ENCODE measurements at places on chromosomes 4 and X.

GRCh38 chr4:56077676-56078075 is 128.9 kb downstream of the CEP135 start:
- no peak for DNase-seq

DNA sequence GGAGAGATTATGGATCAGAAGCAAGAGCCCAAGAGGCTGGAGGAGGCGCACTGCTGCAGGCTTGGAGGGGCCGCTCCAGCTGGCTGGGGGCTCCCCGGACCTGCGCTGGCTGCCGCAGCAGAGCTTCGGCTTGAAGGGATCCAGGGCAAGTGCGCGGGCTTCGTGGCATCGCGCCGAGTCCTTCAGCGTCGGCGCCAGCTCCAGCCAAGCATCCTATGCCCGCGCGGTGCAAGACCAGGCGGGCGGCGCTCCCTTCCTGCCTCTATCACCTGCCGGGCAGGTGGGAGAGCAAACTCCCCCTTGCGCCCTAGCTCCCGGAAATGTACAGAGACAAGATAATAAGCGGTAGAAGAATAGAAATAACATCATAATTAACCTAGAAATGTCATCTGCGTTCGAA is 10.5 kb upstream of the UCP1 start:
- no peak for DNase-seq

GRCh38 chr4:56843421-56843899 is 22.0 kb upstream of the SPINK2 start:
- no peak for DNase-seq

DNA sequence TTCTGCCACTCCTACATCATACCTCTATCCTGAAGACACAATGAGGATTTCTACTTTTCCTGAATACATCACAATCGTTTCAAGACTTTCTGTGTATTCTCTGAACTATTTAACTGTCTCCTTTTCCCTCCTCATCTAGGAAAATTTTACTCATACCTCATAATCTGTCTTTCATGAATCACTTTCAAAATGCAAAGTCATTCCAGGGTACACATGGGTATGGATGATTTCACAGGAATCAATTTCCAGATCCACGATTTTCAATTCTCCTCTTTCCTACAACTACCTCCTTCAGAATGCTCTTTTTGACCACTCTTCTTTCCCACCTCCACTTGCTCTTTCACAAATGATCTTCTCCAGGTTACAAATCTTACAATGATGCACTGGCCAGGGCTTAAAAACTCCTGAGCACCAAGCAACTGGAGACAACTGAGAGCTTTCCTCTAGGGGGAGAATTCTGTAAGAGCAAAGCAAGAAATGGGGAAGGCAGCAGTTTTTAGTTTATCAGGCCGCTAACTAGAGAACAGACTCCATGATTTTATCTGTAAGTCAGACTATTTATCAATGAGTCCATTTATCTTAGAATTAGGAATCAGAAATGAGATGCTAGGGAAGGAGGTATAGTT is 116.4 kb downstream of the PPP3CA start:
- DNase-seq, result no peak

DNA sequence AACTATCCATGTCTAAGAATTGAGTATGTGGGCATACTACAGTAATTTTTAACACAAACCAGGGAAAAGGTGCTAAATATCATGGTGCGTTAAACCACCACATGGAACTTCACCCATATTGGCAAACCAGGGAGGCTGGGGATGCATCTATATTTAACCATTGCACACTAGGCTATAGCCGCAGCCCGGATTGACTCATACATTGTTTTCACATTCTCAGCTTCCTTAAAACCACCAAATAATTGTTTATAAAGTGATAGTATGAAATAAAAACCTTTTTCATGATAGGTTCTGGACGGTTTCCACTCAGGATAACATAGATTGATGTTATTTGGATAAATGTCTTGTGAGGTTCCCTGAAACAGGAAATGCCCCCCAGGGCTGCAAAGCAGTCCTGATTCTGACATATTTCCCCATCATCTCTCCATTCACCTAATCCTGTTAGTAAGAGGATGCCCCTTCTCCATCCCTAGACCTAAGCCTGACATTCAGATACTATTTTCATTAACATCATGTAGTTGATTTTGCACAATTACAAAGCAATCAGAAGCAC is 7.9 kb downstream of the COL25A1 start:
- no peak for DNase-seq

DNA sequence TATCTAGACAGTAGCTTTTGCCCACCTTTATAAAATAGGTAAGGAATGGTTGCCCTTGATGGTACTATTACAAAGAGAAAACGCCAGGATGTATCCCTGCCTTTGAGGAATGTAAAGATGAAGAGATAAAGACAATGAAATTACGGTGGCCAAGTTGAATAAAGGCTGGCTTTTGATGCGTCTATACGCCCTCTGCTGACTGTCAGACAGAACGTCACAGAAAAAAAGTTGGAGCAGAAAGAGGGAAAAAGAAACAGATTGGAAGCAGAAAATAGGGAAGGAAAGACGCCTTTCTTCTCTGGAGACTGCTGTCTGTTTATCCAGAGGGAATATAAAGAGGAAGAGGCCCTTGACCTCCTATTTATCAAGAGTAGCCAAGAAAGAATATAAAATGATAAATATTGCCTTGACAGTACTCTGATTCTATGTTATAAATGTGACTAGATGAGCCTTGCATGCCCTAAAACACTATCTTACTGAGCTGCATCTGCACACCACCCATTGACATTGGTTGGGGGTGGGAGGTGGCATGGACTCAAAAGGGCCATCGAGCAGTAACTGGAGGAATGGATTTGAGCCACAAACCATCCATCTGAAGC is 30.6 kb downstream of the PCDH19 start:
- no peak for DNase-seq

GRCh38 chrX:50971395-50971794 is 60.9 kb downstream of the BMP15 start:
- no peak for DNase-seq

DNA sequence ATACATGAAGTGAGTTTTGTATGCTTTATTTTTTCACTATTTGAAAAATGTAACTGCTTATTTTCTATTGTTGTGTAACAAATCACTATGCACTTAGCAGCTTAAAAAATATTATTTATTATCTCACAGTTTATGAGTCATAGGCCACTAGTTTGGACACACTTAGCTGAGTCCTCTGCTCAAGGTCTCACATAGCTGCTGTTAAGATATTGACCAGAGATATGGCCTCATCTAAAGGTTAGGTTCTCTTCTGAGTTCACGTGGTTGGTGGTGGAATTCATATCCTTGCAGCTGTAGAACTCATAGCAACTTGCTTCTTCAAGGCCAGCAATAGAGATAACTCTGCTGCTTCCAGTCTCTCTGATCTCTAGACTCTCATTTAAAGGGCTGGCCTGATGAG is 534.4 kb downstream of the SPRY1 start:
- no peak for DNase-seq

- DNase-seq, result no peak
These were observed 16.2 kb downstream of the SLC16A2 start for GRCh38 chrX:74437530-74437929.

DNA sequence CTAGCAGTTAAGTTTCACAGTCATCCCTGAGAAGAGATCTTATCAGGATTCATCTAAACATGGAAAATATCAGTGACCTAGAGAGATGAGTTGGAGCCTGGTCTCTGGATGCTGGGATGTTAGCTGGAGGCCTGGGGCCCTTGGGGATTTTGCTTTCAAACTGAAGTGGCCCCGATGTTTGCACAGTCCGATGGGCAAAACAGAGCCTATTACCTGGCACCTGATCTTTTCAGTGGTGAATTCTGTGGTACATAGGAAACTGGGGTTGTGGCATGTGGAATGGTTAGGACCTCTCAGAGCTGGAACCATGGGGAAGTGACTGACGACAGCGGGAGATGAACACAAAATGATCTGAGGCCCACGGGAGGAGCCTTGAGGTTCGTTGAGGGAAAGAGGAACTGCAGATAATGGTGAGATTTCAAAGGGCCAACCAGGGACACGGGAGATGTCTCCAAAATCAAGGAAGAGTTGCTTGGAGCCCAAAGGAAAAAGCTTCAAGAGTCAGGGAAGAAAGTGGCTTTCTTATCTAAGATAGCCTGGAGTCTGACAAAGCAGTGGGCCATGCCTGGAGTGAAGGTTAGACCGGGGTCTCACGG is 17.8 kb upstream of the TENM3 start:
- DNase-seq, result no peak

All from activated CD8-positive, alpha-beta memory T cell treated with anti-CD3 and anti-CD28 coated beads, Interleukin-2, amount 50 U/mL, for 4 hours (primary cell).